Dermis microvascular lymphatic vessel endothelial cell (primary cell): ENCODE measurements at places on chromosomes 3 and 15. TPM values are rescaled to one million over a fixed set of nuclear protein-coding genes. Genes with fewer than 3 reads are reported as not detected.

The TJP1 gene
- 78.8 and 91.8 TPM in 2 replicates for total RNA-seq

The ARPIN gene
- total RNA-seq = 10.7 and 11.4 TPM in 2 replicates

The FBXO40 gene
- not detected in 2 replicates for total RNA-seq

The PLA1A gene
- total RNA-seq = 5.1 and 11.9 TPM in 2 replicates

The CAPN7 gene
- total RNA-seq = 21.1 and 32.2 TPM in 2 replicates

The GRIP2 gene
- total RNA-seq = not detected in 2 replicates

The RGMA gene
- total RNA-seq = under 0.01 TPM in 2 replicates
